Fibroblast of skin of left quadriceps (primary cell): ENCODE measurements at places on chromosomes 1 and 21.

DNA sequence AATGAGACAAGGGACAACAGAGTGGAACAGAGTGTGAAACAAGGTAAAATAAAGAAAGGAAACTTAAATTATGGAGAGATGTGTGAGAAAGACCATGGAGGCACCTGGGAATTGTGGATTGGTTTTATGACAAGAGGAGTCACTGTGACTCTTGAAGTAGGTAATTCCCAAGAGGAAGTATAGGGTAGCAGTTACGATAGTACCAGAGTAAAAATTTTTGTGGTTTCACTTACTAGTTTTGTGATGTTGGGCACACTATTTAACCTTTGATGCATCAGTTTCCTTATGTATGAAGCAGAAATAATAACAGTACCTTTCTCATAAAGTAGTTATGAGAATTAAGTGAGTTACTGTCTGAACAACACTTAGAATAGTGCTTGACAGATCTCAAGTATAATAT is 267.9 kb upstream of the DPYD start:
- no peak for DNase-seq

DNA sequence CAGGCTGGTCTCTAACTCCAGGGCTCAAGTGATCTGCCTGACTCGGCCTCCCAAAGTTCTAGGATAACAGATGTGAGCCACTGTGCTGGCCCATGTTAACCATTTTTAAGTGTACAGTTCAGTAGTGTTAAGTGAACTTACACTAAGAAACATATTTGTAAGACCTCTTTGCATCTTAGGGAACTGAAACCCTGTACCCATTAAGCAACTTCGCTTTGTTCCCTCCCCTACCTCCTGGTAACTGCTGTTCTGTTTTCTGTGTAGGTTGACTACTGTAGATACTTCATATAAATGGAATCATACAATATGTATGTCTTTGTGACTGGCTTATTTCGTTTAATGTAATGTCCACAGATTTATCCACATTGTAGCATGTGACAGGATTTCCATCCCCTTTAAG is 11.0 kb downstream of the NUDC start:
- no peak for DNase-seq

GRCh38 chr21:39484711-39485276 is 33.0 kb downstream of the SH3BGR start:
- peak; percentile 36 for DNase-seq

DNA sequence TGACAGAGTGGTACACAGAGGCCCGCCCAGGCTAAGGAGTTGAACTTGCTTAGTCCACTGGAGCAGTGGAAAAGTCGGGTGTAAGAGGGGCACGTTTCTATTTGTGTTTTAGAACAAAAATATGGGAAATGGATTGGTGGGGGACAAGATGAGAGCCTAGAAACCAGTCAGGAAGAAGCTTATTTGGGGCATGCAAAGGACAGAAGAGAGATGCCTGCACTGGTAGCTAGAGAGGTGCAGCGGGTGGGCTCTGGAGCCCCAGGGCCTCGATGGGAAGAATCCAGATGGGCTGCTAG is 1.2 kb upstream of the LIN9 start:
- DNase-seq, result no peak

DNA sequence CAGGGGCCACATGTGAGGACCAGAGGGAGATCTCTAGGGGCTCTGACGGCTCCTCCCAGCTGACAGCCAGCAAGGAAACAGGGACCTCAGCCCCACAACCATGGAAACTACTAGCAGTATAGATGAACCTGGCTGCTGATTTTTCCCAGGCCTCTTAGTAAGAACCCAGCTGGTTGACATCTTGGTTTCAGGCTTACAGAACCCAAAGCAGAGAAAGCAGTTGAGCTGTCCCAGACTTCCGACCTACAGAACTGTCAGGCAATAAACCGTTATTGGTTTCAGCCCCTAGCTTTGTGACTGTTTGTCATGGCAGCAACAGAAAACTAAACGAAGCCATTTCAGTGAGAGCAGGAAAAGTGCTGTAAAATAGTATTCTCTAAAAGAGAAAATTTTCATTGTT is 36.4 kb downstream of the ETS2 start:
- no peak for DNase-seq
